Stimulated activated CD8-positive, alpha-beta memory T cell treated with anti-CD3 and anti-CD28 coated beads, Interleukin-2, amount 100 ng/mL, for 1 hour (primary cell): ENCODE measurements at places on chromosomes 7 and 10.

DNA sequence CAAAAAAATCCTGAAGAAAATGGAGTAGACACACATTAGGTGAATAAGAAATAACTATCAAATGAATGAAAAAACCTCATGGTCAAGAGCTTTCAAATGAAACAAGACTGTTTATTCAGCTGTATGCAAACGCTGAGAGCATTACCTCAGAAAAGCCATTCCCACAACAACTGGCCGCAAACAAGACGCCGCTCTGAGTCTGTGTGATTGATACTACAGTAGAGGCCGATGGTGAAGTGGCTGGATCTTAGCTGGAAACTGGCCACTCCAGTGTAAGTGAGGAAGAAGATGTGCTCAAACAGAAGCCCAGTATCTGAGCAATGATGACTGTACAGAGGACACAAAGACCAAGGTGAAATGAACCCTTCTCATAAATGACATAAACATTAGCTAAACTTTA lies 252.4 kb upstream of the GHITM start:
- DNase-seq, result no peak

- DNase-seq, result no peak
Measured at GRCh38 chr10:119377958-119378736, 164.4 kb downstream of the RGS10 start.

DNA sequence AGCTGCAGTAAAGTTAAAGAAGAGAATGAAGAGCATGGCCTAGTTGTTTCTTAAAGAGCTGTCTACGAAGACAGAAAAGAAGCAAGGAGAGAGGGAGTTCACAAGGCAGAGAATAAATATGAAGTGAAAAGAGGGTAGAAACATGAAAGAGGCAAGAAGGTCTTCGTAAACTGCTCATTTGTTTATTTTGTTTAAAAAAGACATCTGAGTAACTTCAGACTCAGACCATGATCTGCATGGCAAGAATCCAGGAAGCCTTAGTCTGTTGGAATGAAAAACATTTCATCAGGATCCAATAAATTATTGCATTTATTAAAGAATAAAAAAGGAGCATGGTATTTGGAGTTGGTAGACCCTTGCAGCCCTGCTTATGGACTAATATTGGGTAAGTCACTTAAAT lies 151.1 kb downstream of the SEM1 start:
- DNase-seq, result no peak

GRCh38 chr10:31885971-31886370 lies 42.7 kb downstream of the ARHGAP12 start:
- DNase-seq, result no peak

- no peak for DNase-seq
Measured at GRCh38 chr7:111409714-111410422, 152.4 kb downstream of the IMMP2L start.

GRCh38 chr10:15420858-15421257 lies 49.8 kb upstream of the FAM171A1 start:
- DNase-seq, result no peak

DNA sequence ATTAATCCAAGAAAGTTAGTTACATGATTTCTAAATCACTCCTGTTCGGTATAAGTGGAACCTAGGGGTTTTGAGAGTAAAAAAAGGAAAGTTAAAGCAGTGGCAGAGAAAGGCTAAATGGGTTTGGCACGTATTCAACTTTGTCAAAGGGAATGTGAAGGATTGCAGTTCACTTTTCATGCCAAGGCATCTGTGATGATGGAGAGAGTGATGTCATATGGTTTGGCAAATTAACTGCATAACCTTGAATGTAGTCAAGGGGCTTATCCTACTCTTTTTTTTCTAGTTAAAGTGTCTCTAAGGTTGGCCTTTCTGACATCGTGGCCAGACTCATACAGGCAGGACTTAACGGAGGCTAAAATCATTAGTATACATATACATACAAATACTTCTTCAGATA lies 277.8 kb downstream of the EXOC4 start:
- no peak for DNase-seq

DNA sequence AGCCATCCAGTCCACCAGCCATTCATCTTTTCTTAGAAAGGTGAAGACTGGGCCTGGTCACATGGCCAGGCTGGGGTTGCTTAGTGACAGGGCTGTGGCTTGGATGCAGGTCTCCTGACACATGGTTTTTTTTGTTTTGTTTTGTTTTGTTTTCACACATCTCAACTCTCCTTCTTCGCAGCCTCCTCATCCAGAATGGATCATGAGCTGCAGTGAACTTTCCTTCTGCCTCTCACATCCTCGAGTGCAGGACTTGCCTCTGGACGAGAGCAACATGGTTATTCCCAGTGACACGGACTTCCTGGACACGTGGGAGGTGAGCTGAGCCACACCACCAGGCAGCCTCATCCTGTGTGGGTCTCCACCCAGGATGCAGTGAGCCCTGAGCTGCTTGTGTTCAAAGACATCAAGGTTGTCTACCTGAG lies 9.5 kb downstream of the AKR1E2 start:
- no peak for DNase-seq

DNA sequence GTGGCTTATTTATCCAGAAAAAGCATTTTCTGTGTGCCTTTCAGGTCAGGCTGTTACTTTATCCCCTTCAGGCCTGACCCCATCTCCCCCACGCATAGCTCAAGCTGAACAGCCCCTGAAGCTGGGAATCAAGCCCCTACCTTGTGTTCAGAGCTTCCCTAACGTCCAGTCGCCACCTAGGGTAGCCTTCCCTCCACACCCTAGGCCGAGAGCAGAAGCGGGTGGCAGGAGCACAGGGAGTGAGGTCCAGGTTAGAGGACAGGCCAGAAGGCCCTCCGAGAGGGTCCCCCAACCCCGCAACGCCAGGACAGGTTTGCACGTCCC lies 479 bp upstream of the SEMA4G start:
- no peak for DNase-seq

DNA sequence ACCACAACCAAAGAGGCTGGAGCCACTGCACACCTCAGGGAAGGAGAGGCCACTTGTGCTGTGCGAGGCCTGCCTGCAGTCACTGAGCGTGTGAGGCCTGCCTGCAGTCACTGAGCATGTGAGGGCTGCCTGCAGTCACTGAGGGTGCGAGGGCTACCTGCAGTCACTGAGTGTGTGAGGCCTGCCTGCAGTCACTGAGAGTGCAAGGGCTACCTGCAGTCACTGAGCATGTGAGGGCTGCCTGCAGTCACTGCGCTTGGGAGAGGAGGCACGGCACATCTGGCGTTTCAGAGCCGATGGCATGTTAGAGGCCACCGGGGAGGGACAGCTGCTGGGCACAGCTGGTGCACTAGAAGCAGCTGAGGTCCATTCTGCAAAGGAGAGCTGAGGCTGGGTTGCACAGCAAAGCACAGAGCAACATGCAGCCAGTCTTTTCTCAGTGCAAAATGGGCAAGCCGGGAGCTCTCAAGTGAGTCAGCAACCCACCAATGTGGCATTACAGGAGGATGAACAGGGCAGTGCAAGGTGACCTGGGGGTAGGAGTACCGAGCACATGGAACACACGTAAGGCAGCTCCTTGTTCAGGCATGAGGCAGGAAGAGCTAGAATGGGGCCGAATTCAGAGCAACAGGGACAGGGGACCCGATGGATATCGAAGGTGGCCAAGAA lies 540.1 kb downstream of the PTPRN2 start:
- no peak for DNase-seq

DNA sequence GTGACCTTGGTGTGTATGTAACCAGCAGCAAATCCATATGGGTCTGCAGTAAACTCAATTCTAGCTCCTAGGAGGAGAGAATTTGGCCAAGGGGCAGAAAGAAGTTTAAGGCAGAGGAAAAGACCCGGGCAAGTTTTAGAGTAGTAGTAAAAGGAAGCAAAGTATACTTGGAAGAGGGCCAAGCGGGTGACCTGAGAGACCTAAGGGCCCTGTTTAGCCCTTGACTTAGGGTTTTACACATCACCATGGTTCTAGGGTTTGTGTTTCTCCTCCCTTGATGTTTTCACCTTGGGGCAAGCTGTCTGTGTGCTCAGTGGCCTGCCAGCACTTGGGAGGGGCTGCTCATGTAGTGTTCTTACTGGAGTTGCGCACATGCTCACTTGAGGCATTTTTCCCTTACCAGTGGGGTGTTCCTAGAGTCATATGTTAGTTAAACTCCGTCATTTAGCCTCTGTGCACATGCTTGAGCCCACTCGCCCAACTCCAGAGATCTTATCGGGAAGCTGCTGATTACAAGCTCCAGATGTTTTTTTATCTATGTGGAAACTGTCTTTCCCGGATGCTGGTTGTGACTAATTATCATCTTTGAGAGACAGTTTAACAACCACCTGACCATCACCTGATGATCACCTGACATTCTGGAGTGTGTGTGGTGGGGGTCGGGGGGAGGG lies 137.6 kb upstream of the PRSS1 start:
- no peak for DNase-seq

- no peak for DNase-seq
Measured at GRCh38 chr7:135994466-135995205, 17.5 kb upstream of the MTPN start.

GRCh38 chr7:5661942-5662341 lies 119.5 kb downstream of the RNF216 start:
- no peak for DNase-seq

GRCh38 chr10:43045631-43046287 lies 31.1 kb upstream of the RET start:
- DNase-seq, result no peak

DNA sequence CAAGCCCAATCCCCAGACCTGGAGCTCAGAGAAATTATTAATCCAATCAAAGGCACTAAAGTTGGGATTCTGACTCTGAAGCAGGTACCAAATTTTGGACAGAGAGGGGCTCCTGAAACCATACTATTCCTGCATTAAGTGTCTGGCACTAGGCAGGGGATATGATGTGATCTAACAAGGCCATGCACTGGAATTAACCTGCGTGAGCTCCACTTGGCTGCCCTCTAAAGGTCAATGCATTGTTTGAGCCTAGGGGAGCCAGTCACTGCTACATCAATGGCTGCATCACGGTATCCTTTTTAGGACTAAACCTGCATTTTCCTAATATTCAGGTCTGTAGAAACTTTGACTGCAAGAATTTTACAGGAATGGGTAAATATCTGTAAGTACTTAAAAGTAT lies 42.1 kb downstream of the ST8SIA6 start:
- DNase-seq, result no peak

DNA sequence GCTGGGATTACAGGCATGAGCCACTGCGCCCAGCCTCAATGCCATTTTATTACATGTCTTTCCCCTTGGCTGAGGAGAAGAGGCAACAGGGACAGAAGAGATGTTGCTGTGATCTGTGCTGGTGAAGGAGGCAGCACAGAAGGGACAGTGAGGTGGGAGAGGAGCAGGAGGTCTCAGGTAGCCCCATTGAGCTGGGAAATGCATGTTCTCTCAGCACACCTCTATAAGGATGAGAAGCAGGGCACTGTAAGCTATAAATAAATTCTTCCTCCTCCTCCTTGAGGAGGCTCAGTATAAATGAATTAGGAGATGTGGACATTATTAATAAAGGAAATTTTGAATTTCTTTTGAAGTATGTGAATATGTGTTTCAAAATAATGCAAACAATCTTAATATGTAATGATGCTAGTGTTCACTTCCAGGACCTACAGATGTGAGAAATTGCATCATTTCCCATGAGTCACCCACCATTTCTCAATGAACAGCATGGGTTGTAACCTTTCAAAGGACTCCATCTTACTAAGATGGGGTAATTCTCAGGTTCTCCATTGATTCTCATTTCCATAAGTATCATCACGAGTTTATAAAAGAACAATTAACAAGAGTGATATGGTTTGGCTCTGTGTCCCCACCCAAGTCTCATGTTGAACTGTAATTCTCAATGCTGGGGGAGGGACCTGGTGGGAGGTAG lies 88.9 kb upstream of the ODAD2 start:
- DNase-seq, result no peak
